ENCODE measurements at places on chromosomes 3 and 15.

GRCh38 chr3:44237161-44237560, 4.5 kb upstream of the TOPAZ1 start:
- DNase-seq = no peak

DNA sequence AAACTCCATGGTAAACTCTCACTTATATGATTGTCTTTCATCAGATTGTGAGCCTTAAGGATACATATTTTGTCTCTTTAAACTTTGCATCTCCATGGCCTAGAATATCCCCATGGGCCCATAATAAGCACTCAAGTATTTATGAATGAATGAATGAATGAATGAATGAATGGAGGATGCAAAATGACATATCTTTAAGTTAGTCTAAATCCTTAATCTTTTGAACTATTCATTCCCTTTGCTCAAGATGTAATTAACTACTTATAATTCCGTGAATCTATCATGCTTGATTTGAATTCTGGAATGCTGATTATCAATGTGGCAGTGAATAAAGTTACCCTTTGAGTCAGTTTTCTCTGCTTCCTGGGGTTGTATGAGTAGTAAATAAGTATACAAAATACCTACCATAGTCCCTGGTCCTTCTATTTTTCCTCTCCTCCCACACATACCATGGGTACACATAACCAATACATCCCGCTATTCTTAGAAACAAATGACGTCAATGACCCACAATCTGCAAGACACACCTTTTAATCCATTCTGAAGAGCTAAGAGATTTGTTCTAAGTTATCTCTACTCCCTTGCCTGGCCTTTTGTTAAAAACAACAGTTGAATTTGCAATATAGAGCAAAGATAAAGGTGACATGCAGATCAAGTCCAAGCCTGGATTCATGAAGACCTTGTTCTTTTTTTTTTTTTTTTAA, 94.5 kb downstream of the FBN1 start:
- DNase-seq = no peak

DNA sequence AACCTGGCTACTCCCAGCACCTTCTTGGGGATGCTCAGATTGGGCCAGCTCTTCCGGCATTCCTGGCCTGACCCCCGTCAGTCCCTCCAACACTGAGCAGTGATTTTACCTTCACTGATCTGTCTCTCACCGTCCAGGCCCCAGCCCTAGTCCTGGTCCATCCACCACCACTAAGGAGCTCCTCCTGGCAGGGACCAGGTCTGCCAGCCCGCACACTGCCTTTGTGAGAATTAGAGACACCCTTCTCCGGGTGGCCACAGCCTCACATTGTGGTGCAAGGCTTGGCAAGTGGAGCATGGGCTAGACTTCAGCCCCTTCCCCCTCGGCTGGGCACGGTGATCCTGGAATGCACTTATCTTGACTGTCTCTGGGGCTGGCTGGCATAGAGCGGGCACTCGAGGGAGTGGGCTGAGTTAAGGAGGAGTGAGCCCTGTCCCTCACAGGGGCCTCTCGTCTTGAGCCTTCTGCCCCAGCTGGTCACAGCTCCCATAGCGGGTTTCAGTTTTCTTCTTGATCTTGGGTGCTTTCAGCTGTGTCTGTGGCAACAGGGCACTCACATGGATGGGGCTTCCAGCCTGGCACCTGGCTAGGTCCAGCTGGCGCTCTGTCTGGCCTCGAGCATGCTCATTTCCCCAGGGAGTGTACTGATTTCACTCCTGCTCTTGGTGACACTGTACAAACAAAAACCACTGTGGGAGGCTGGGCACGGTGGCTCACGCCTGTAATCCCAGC, 53.9 kb downstream of the LINGO1 start:
- DNase-seq = no peak

- DNase-seq = no peak
Observed at GRCh38 chr3:70249509-70250160, 62.8 kb downstream of the MDFIC2 start.

- no peak for DNase-seq
Observed at GRCh38 chr3:124360563-124360962, 368.6 kb upstream of the ROPN1 start.
